ENCODE measurements at places on chromosomes 16 and 17.

DNA sequence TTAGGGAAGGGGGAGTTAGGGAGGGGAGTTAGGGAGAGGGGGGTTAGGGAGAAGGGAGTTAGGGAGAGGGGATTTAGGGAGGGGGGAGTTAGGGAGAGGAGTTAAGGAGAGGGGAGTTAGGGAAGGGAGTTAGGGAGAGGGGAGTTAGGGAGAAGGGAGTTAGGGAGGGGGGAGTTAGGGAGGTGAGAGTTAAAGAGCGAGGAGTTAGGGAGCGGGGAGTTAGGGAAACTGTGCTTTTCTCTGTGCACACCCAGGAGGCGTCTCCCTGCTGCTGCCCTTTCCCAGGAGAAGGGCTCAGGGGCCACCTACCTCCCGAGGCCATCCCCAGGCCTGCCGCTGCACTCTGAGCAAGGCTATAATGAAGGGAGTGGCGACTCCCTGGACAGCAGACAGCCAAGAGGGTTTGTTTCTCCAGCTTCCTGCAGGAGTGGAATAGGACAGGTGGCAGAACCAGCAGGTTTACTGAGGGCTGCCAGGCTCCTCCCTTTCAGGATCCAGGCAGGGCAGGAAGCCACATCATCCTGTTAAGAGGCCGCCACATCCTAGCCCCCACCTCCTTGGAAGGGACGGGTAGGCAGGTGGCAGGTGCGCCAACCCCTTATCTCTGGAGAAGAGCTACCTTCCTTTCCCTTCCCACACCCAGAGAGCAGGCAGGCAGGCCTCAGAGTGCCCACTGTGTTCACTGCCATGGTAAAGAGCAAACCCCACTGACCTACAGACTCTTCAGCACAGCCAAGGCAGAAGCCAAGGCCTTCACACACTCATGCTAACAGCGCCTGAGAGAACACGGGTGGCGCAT is 4.3 kb downstream of the CANT1 start:
- DNase-seq: no peak

GRCh38 chr17:16100737-16101400 is 101.2 kb downstream of the TTC19 start:
- DNase-seq: no peak

- DNase-seq: peak; percentile 63
Observed at GRCh38 chr17:39200070-39200879, at the start of gene RPL19. Gene RPL19, plus strand, starts transcription at chr17:39200283. Its CDS starts 62 bp downstream, at chr17:39200345.

GRCh38 chr17:73770115-73770848 is 126.0 kb upstream of the SDK2 start:
- no peak for DNase-seq

DNA sequence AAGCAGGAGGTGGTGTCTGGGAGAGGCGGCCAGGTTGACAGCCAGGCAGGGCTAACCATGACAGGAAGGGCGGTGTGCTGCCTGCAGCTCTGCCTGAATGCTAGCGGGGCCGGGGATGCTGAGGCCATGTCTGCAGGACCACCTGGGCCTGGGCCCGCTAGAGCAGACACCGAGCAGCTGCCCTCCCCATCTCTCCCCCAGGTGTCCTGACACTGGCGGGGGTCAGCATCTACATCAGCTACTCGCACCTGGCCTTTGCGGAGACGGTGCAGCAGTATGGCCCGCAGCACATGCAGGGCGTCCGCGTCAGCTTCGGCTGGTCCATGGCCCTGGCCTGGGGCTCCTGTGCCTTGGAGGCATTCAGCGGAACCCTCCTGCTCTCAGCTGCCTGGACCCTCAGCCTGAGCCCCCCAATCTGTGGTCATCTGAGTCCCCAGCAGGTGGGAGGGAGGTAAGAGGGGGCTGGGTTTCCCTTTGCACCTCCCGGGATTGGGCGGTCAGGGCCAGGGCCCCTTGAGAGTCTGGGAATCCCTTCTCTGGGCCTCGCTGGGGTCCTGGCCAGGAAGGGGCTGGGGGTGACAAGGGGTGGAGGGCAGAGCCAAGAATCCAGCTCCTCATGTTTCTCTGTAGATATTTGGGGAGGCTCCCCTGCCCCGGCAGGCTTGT is 7.5 kb downstream of the TMEM235 start:
- DNase-seq: no peak

- no peak for DNase-seq
Observed at GRCh38 chr16:8632675-8633182, 11.2 kb downstream of the METTL22 start.

DNA sequence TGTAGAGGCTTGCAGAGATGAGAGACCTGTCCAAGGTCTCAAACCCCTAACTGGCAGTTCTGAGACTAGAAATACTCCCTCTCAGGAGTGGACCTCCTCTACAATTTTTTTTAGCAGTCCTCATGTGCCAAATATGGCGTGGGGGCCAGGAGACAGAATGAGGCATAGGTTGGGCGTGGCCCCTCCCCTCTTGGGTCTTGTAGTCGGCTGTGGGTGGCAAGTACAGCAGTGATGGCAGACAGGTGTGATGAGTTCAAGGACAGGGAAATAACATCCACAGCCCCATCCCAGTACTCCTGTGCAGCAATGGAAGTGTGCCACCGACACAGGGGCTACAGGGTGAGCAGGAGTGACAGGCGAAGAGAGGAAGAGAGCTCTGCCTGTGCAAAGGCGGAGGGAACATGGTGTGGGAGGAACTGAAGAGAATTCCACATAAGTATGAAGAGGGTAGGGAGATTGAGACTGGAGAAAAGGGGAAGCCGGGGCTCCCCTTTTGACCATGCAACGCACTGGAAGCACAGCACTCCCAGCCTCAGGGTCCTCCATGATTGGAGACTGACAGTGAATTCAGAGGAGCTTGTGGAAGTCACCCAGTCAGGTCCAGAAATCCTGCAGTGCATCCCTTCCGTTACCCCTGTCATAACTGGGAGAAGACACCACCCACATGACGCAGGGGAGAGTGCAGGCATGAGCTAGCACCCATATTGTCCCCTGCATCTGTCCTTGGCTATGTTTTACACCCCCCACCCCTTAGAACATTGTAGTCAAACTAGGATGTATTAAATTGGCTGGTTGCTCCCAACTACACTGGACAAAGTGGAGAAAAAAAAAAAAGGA is 14.8 kb upstream of the CETP start:
- DNase-seq: no peak

GRCh38 chr16:48128769-48129168 is 27.0 kb downstream of the ABCC12 start:
- DNase-seq: no peak

DNA sequence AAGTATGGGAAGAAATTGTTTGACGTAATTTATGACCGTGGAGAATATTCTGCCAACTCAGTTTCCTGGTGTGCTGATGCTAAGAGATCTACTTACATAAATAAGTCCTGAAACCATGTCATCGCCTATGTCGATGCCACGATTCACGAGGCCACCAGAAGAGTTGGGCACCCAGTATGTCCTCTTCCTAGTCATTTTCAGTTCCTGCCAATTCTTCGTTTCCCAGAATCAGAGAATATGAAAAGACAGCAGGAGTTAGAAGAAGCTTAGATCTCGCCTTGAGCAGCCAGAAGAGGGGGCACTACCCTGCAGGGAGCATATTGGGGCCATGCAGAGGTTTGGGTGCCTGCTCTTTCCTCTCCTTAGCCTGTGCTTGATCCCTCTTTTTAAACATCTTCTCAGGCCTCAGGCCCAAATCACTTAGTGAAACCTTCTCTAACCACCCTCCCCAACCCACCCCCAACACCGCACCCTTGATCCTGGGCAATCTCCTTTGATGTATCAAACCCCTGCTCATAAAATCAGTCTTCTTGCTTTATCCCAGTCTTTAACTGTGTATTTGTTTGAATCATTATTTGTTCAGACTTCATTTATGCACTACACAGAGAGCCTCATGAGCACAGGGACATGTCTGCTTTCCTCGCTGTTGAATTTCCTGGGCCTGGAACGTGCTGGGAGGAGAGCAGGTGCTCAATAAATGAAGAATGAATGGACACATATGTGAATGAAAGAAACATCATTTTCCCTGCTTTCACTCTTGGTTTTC is 12.2 kb upstream of the LONP2 start:
- DNase-seq: no peak

DNA sequence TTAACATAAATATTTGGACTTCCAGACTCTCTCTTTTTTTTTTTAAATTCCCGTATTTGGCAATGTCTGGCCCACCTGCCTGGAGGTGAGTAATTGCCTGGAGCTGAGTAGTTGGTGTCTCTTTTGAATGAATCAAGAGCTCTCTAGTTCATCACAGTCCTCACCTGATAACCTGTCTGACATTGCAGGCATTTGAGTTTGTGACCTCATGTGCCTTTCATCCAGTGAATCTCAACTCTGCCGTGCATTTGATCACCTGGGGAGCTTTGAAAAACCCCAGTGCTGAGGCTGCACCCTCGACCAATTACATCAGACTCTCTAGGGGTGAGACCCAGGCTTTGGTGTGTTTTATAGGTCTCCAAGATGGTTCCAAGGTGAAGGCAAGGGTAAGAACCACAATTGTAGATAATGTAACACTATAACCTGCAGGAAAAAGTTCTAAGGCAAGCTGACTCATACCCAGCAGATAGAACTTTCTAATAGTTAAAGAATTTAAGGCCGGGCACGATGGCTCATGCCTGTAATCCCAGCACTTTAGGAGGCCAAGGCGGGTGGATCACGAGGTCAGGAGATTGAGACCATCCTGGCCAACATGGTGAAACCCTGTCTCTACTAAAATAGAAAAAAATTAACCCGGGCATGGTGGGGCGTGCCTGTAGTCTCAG is 24.5 kb upstream of the HS3ST2 start:
- no peak for DNase-seq

GRCh38 chr17:1989135-1989534 is 36.0 kb downstream of the RTN4RL1 start:
- no peak for DNase-seq

DNA sequence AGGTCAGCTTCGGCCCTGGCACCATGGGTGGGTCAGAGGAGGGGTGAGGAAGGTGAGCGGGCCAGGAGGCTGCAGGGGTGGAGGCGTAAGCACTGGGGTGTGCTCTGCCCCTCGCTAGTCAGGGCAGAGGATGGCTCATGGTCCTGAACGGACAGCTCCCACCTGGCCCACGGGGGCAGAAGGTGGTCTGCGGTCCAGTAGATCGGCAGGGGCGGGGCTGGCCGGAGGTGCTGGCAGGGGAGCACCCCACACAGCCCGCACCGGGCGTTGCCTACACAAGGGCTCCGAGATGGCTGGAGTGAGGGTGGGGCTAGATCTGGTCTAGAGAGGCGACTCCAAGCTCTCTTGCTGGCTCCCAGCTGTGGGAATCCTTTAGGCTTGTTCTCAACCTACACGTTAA is 8.2 kb downstream of the NPTX1 start:
- DNase-seq: no peak

- DNase-seq: no peak
Observed at GRCh38 chr16:26493751-26494150, 573.0 kb upstream of the C16orf82 start.

DNA sequence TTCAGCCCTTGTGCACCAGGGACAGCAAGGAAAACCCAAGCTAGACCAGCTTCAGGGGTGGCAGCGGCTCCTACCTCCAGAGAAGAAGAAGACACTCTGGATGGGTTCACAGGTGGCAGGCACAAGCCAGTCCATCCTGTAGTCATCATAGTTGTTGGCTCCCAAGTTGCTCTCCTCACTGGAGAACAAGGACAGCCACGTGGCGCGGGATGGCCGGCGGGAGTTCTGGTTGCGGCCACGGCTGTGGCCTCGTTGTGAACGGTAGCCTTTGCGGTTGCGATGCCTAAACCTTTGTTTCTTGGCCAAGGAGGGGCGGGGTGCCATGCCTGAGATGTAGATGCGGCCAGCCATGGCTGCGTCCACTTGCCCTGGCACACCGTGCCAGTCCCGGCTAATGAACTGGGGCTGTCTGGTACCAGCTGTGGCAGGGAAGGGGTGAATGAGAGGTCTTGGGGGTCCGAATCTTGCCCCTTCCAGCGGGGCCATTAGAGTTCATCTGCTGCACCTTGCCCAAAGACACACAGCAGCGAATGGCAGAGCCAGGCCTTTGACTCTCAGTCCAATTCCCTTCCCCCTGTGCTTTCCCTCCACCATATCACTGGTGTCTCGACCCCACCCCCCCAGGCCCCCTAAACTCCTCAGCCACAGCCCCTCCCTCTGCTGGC is 2.3 kb downstream of the VTN start:
- no peak for DNase-seq

- no peak for DNase-seq
Observed at GRCh38 chr16:66372898-66373155, 6.3 kb downstream of the CDH5 start.

DNA sequence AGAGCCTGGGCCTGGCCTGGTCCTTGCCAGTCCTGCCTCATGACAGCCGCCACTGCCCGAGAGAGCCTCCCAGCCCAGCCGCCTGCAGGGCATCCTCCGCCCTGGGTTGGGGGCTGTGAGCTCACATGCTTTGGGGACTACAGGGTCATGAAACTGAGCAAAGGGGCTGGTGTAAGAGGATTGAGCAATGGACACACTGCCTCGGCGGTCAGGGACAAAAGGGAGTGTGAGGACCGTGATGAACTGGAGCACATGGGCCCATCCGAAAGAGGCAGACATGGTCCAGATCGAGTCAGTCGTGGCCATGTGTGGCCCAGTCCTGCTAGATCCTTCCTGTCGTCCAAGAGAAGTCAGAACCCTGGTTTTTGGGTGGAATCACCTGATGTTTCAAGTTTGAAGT is 52.3 kb downstream of the GSG1L start:
- no peak for DNase-seq

- no peak for DNase-seq
Observed at GRCh38 chr17:74527081-74527480, 4.2 kb downstream of the CD300LB start.

GRCh38 chr16:18827890-18828289 is 26.5 kb upstream of the ARL6IP1 start:
- DNase-seq: no peak

GRCh38 chr17:43877031-43877430 is 30.1 kb downstream of the CD300LG start:
- no peak for DNase-seq

DNA sequence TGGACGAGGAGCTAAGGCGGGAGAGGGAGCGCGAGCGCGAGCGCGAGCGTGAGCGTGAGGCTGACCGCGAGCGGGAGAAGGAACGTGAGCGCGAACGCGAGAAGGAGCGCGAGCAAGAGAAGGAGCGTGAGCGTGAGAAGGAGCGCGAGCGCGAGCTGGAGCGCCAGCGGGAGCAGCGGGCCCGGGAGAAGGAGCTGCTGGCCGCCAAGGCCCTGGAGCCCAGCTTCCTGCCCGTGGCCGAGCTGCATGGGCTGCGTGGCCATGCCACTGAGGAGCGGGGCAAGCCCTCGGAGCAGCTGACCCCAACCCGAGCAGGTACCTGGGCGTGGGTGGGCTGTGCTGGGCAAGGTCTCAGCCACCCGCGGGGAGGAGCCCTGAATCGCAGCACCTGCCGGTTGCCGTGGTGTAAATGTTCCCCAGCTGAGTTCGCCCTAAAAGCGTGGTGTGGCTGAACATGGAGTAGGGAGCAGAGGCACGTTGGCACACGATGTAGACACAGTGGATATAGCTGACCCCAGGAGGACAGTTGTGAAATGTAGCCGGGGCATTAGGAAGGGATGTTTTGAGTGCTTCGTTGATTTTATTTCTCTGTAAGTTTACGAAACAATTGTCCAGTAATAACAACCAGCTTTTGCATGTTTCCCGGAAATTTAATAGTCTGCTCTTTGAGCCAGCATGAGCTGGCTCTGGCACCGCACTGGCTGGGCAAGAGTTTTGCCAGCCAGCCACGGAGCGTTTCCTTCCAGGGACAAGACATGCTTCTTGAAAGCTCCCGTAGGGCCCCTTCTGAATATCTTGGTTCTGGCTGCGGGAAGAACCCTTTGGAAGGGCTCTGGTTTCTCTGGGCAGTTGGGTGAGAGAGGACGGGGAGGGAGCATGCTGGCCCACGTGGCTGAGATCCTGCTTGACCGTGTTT is 32.1 kb downstream of the GINS2 start:
- DNase-seq: no peak
